Aorta (tissue), 5 donors: ENCODE measurements at places on chromosomes 5 and 9. TPM values are rescaled to one million over a fixed set of nuclear protein-coding genes. Genes with fewer than 3 reads are reported as not detected.

Gene PTGER4
- 18.2 TPM for total RNA-seq

DNA sequence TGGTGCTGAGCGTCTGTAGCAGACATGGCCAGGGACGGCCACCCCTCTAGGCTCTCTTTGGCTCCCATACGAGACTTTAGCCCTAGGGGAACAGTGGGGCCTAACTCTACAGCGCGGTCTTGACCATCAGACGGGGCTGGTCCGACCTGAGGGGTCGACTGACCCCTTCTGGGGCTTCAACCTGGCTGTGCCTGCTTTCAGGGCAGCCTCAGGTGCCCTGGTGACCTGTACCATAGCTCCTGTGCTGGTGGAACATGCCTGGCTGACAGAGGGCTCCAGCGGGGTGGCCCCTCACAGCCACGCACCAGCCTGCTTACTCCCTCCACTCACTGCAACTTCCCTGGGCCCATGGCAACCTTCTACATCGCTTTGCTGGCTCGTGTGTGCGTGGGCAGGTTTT, 423.4 kb upstream of the SEMA6A start:
- no peak overlapping the region for H3K4me3 ChIP-seq
- no peaks in the 10 kb centered on the region for H3K36me3 ChIP-seq
- no peaks in the 10 kb centered on the region for H3K4me1 ChIP-seq

DNA sequence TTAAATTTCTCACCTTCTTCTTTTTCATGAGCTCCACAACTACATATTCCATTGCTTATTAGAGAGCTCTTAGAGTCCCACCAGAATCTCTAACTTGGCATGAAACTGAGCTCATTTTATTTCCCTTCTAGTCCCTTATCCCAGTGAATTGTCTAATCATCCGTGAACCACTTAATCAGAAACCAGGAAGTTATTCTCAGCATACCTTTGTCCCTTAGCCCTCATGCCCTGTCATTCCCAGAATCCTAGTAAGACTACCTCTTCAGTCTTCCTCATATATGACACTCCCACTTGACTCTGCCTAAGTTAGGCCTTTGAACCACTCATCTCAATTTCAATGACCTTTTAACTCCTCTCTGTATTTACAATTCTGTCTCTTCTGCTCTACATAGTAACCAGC, 93.0 kb upstream of the PAPPA start:
- no peaks in the 10 kb centered on the region for H3K27me3 ChIP-seq
- no peaks in the 10 kb centered on the region for H3K4me1 ChIP-seq
- no peak overlapping the region for H3K4me3 ChIP-seq
- no peak for DNase-seq
- no peak overlapping the region for H3K27ac ChIP-seq
- no peaks in the 10 kb centered on the region for H3K36me3 ChIP-seq

DNA sequence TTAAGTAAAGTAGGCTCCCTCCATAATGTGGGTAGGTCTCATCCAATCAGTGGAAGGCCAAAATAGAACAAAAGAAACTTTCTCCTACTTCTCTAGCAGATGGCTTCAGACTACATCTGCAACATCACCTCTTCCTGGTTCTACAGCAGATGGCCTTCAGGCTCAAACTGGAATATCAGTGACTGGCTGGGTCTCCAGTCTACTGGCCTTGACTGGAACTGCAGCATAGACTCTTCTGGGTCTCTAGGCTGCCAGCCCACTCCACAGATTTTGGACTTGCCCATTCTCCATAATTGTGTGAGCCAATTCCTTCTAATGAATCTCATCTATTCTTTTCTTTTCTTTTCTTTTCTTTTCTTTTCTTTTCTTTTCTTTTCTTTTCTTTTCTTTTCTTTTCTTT, 64.8 kb downstream of the ACER2 start:
- no peaks in the 10 kb centered on the region for H3K27me3 ChIP-seq
- H3K4me3 ChIP-seq: no peak overlapping the region
- DNase-seq: no peak
- no peaks in the 10 kb centered on the region for H3K36me3 ChIP-seq
- no peak overlapping the region for H3K27ac ChIP-seq

DNA sequence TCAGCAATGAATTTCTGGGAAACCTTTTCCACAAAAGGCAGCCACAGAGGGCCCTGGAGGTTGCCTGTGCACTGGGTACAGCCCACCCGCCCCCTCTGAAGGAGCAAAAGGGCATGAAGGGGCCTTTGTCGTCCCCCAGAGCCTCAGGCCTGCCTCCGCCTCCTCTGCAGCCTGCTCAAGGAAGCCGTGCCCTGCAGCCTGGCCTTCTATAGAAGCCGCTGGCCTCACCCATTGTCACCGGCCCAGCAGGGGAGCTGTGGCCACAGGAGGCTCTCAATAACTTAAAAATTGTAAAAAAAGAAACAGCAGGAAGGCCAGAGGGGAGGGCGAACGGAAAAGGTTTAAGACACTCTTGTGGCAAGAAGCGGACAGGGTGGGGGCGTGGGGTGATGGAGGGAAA, 213.3 kb downstream of the IRX2 start:
- no peak for DNase-seq
- no peaks in the 10 kb centered on the region for H3K36me3 ChIP-seq
- no peaks in the 10 kb centered on the region for H3K27me3 ChIP-seq
- H3K27ac ChIP-seq: no peak overlapping the region
- H3K4me3 ChIP-seq: no peak overlapping the region
